ENCODE measurements at places on chromosomes 13 and 19. TPM values are rescaled to one million over a fixed set of nuclear protein-coding genes. Genes with fewer than 3 reads are reported as not detected.

DNA sequence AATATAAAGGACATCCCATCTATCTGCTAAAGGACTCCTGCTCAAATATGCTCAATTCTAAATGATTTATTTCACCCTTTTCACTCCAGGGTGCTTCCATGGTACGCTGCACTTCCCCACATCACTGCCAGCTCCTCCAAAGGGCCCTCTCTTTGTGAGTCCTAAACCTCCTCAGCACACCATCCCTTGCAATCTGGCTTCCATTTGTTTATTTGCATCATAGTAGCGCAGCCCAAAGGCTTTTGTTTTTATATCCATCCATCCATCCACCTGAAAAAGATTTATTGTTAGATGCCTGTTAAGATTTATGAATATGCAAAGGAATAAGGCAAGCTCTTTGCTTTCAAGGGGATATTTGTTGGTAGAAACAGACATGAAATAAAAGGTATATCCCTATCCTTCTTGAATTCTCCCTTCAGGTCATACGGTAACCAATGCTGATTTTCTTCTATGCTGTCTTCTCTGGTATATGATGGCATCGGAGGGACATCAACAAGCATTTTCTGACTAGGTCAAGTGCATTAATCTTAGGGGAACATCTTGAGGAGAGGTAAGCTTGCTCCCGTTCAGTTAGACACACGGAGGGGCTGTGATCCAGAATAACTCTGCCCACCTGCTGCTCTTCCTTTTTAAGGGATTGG lies 397.6 kb downstream of the LIG4 start:
- H3K27ac ChIP-seq, result no peak overlapping the region
- no peaks in the 10 kb centered on the region for H3K4me1 ChIP-seq
- no peak for DNase-seq

The GPC6 gene
- 2.2 TPM for total RNA-seq

The PEAK3 gene
- 0.37 TPM for total RNA-seq

GRCh38 chr13:99260216-99260615 lies 2.0 kb upstream of the GPR18 start:
- no peak for DNase-seq
- no peak overlapping the region for H3K27ac ChIP-seq
- no peaks in the 10 kb centered on the region for H3K27me3 ChIP-seq
- H3K4me1 ChIP-seq, result peaks cover 8% of the 10 kb centered on the region
- no peak overlapping the region for H3K4me3 ChIP-seq

DNA sequence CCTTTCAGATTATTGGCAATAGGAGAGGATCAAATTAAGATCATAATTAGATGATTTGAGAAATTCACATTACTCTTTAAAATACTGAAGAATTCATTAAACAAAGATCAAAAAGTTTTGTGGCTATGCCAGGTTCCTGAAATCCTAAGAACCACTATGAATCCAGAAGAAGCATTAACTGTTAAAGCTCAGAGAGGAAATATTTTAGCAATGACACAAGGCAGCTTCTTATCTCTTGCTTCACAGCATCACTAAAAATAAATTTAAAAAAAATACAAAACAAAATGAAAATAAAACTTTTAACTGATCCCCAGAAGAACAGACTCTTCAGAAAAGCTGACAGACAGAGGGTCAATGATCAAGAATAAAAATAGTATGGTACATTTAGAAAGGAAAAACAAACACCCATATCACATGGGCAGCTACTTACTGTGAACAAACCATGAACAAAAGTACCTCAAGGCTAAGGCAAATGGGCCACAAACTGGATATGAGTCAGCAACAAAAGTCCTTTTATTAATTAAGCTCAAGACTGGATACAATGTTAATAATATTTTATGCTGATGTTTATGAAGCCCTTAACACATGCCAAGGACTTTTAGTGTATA lies 19.6 kb downstream of the RNF6 start:
- H3K27me3 ChIP-seq, result no peaks in the 10 kb centered on the region
- DNase-seq, result no peak
- H3K36me3 ChIP-seq, result no peaks in the 10 kb centered on the region
- no peak overlapping the region for H3K27ac ChIP-seq

GRCh38 chr19:3210347-3211017 lies 14.0 kb upstream of the CELF5 start:
- peak; percentile 43 for DNase-seq
- H3K27ac ChIP-seq, result no peak overlapping the region
- no peaks in the 10 kb centered on the region for H3K27me3 ChIP-seq
- H3K4me3 ChIP-seq, result no peak overlapping the region

The GNG8 gene
- not detected for total RNA-seq

The KISS1R gene
- not detected for total RNA-seq

The C19orf67 gene
- total RNA-seq, result 5.0 TPM

The TRPM4 gene
- 30.5 TPM for total RNA-seq

The EVI5L gene
- 68.9 TPM for total RNA-seq

DNA sequence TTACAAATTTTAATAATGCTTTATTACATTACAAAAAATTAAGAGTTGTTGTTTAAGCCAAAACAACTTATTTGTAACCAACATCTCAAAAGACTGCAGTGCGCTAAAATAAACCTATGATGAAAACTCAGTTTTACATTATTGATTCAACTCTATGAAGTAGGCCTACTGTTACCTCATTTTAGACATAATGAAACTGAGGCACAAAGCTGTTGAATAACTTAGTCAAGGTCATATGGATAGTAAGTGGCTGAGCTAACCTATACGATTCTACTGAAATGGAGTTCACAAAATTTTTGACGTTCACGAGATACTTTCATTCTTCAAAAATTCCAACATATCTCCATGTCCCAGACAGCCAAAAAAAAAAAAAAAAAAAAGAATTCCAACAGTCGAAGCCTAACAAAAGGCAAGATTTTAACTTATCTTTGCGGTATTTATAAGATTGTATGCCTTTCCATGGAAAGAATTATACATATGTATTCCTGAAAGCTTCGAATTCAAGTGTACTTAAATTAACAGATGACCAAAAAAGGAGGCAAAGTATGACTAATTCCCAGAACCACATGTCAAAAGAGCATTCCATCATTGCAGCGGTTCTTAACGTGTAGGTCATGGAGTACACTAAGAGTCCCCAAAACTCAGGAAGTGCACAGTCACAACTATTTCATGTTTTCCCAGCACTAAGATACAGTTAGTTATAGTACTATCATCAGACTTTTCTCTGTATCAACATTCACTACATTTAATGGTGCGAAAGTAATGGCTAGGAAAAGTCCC lies 69.4 kb downstream of the PSPC1 start:
- no peak for DNase-seq
- H3K4me1 ChIP-seq, result no peaks in the 10 kb centered on the region
- no peak overlapping the region for H3K27ac ChIP-seq
- H3K36me3 ChIP-seq, result no peaks in the 10 kb centered on the region
- H3K4me3 ChIP-seq, result no peak overlapping the region
- H3K27me3 ChIP-seq, result no peaks in the 10 kb centered on the region

The NLRP13 gene
- 0.19 TPM for total RNA-seq

DNA sequence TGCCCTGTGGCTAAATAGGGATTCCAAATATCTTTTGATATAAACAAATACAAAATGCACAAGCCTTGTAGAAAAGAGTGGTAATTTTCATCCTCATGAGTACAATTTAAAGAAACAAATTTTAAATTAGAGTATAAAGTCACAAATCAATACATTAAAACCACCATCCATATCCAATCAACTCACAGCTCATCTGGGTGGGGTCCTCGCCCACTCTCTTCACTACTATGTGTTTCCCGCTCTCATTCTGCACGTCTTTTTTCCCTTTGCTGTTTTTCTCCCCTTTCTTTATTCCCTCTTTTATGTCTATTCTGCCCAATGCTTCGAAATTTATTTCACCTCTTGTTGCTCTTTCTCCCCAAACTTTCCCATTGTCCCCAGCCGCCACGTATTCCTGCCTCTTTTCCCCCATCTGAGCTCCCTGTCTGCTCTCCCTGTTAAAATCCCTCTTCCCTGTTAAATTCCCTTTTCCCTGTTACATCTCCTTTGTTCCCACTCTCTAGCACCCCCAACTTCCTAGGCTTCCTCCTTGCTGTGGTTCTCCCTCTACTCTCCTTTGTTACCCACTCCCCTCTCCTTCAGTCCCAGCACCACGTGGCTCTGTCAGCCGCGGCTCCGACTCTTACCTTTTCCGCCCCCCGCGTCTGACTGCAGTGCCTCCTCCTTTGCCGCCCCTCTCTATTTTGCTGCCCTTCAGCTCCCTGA lies 1.3 kb downstream of the ZNF616 start:
- peak; percentile 72 for DNase-seq
- H3K36me3 ChIP-seq, result no peaks in the 10 kb centered on the region
- H3K4me3 ChIP-seq, result peak overlapping the region; percentile 93
- H3K4me1 ChIP-seq, result peaks cover 13% of the 10 kb centered on the region
- peak overlapping the region; percentile 75 for H3K27ac ChIP-seq

DNA sequence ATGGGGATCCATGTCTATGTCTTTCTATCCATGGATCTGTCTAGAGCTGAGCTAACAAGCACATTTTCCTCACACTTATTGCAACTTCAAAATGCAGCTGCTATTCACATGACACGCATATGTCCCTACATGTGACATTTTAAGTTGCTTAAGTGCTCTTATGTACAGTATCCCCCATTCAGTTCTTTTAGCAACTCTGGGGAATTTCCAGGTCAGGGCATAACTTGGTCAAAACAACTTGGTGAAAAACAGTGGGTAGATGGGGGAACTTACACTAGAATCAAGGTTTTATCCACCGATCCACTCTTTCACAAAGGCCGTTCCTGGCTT lies 73.0 kb downstream of the COL4A1 start:
- no peaks in the 10 kb centered on the region for H3K27me3 ChIP-seq
- DNase-seq, result no peak
- no peak overlapping the region for H3K4me3 ChIP-seq

DNA sequence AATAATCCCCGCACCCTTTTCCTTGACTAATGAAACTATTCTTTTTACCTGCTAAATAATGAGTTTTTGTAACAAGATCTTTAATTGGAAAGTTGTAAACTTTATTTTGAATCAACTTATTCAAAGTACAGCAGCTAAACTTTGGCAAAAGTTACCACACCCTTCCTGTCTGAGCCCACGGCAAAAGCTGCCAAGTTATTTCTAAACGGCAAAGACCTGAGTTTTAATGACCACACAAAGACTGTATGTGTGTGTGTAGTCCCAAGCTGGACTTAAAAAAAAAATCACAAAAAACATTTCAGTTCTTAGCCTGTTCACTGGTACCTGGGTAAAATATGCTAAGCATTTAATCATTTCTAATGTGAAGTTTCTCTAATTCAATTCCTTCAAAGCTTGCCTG lies 60.7 kb downstream of the ZAR1L start:
- no peaks in the 10 kb centered on the region for H3K4me1 ChIP-seq
- no peaks in the 10 kb centered on the region for H3K36me3 ChIP-seq
- H3K4me3 ChIP-seq, result peak overlapping the region; percentile 13

GRCh38 chr19:911197-912033 lies 1.6 kb downstream of the R3HDM4 start:
- no peak overlapping the region for H3K27ac ChIP-seq
- no peaks in the 10 kb centered on the region for H3K27me3 ChIP-seq
- peaks cover 4% of the 10 kb centered on the region for H3K4me1 ChIP-seq
- H3K4me3 ChIP-seq, result no peak overlapping the region
- no peak for DNase-seq

The FCHO1 gene
- 12.8 TPM for total RNA-seq

The NEK5 gene
- 9.5 TPM for total RNA-seq

DNA sequence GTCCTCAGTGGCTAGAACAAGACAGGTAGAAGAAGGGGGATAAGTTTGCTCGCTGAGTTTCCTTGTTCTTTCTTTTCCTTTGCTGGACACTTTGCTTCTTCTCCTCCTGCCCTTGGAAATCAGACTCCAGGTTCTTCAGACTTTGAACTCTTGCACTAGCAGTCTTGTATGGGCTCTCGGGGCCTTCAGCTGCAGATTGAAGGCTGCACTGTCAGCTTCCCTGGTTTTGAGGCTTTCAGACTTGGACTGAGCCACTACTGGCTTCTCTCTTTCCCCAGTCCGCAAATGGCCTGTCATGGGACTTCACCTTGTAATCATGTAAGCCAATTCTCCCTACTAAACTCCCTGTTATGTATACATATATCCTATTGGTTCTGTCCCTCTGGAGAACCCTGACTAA lies 379.8 kb downstream of the NDFIP2 start:
- H3K27me3 ChIP-seq, result no peaks in the 10 kb centered on the region
- no peaks in the 10 kb centered on the region for H3K4me1 ChIP-seq
- H3K4me3 ChIP-seq, result no peak overlapping the region
- DNase-seq, result no peak

GRCh38 chr13:71906448-71906847 lies 39.4 kb upstream of the DACH1 start:
- no peaks in the 10 kb centered on the region for H3K4me1 ChIP-seq
- H3K27ac ChIP-seq, result no peak overlapping the region
- DNase-seq, result no peak
- no peak overlapping the region for H3K4me3 ChIP-seq
- H3K27me3 ChIP-seq, result no peaks in the 10 kb centered on the region

The CAPN12 gene
- total RNA-seq, result 5.5 TPM

The EFNB2 gene
- total RNA-seq, result 24.7 TPM

GRCh38 chr13:113579686-113580085 lies 4.9 kb upstream of the TFDP1 start:
- no peaks in the 10 kb centered on the region for H3K4me1 ChIP-seq
- H3K27me3 ChIP-seq, result no peaks in the 10 kb centered on the region
- H3K27ac ChIP-seq, result no peak overlapping the region
- H3K36me3 ChIP-seq, result no peaks in the 10 kb centered on the region
- no peak overlapping the region for H3K4me3 ChIP-seq

DNA sequence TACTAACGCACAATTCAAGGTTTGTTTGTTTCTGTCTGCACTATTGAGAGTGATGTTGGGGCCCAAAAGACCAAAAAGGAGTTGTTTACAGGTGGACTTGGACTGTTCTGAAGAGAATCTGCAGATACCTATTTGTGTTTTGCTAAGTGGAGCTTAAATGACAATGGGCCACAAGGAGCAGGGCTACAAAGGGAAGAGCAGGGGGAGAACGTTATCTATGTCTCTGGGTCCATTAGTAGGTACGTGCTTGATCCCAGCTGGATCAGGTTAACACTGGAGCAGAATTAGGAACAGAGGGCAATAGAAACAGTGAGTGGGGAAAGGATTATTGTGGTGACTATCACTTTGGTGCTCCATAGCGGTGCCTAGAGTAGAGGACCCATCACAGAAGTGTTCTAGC lies 22.5 kb downstream of the NBEA start:
- H3K4me3 ChIP-seq, result no peak overlapping the region
- no peaks in the 10 kb centered on the region for H3K36me3 ChIP-seq
- H3K27me3 ChIP-seq, result no peaks in the 10 kb centered on the region
- H3K4me1 ChIP-seq, result no peaks in the 10 kb centered on the region

GRCh38 chr13:109162248-109163036 lies 533.0 kb downstream of the MYO16 start:
- no peaks in the 10 kb centered on the region for H3K27me3 ChIP-seq
- H3K27ac ChIP-seq, result no peak overlapping the region
- no peaks in the 10 kb centered on the region for H3K4me1 ChIP-seq
- no peak overlapping the region for H3K4me3 ChIP-seq

The SLITRK5 gene
- 0.31 TPM for total RNA-seq

The SBSN gene
- 0.19 TPM for total RNA-seq

Data from testis (tissue), 5 donors.